ENCODE measurements at places on chromosomes 6 and 20.

GRCh38 chr20:38607351-38607750 is 5.7 kb downstream of the ARHGAP40 start:
- no peak for DNase-seq

DNA sequence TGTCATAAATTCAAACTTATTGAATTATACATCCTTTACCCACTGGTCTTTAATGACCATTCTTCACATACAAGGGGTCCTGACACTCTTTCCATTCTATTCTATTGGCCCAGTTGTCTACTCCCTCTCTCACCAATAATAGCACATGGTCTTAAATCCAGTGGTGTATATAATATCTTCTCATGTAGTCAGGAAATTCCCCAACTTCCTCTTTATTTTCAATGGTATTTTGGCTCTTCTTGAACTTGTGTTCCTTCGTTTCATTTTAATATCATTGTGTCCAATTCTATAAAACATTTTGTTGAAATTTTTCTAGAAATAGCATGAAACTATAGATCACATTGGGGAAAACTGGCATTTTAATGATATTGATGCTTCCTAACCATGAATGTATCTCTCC is 36.8 kb downstream of the PSMB9 start:
- no peak for DNase-seq

DNA sequence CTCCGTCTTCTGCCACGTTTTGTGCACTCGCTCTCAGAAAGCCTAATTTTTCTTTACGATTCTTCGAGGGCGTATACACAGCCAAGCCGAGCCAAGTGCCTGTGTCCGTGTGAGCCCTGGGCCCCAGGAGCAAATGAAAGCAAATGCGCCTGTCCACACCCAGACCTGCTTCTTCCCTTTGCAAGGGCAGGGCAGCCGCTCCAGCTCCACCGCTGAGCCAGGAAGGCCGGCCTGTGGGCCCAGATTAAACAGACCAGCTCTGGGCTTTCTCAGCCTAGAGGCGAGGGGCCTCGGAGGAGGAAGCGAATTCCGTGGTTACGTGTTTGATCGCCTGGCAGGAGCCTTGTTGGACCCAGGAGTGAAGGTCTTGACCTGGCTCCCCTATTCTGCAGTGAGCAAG is 184.6 kb downstream of the SMOC2 start:
- DNase-seq: no peak

GRCh38 chr6:9521152-9521530 is 893.7 kb downstream of the TFAP2A start:
- no peak for DNase-seq

- DNase-seq: no peak
These were observed 569.5 kb downstream of the UTRN start for GRCh38 chr6:144854654-144855053.

DNA sequence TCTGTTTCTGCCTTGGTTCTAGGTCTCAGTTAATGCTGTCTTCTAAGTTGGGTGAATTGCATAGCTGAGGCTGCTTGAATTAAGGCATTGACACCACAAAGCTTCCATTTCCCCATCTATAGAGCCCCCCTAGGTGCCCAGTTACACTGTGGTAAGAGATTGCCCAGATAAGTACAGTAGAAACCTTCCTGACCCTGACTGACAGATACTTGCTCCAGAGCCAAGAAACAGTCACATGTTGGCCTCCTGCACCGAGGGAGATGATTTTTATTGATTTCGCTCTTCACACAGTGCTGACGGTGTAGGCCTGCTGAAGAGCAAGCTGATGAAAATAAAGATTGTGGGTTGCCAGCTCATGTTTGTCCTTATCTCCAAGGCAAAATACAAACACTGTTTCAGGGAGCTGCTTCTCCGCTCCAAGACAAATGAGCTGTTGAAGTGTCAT is 67.9 kb downstream of the TRMT11 start:
- DNase-seq: no peak

DNA sequence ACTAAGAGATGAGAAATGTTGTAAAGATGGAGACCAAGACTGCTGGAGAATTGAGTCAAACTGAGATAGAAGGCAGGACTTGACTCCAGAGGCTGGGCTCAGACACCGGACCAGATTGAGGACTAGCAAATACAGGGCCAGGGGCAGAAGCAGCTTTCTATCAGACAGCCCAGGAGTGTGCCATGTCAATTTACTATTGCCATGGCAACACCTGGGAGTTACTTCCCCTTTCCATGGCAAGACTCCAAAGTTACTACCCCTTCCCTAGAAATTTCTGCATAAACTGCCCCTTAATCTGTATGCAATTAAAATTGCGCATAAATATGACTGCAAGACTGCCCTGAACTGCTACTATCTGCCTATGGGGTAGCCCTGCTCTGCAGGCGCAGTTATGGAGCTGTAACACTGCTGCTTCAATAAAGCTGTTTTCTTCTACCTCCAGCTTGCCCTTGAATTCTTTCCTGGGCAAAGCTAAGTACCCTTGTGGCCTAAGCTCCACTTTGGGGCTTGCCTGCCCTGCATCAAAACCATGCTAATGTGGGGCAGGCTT is 90.1 kb upstream of the EDN1 start:
- DNase-seq: no peak

DNA sequence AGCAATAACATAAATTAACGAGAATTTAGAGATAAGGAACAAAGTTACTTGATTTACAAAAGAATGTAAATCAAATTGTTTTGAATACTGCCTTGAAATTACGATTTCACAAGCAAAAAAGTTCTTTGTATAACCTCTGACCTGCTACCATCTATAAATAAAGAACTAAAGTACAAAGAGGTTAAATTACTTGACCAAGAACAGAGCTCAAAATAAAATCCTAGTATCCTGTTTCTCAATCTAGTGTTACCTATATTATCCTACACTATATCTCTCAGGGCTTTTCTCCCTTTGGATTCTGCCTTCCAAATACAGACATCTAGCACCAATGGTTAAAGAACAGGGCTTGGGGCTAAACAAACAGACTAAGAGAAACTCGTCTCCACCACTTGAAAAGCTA is 43.8 kb downstream of the PLN start:
- no peak for DNase-seq

GRCh38 chr20:53904261-53904660 is 166.1 kb downstream of the BCAS1 start:
- DNase-seq: no peak

- DNase-seq: no peak
These were observed 121.9 kb downstream of the INSM1 start for GRCh38 chr20:20489648-20490341.

- DNase-seq: no peak
These were observed 528.3 kb downstream of the CD83 start for GRCh38 chr6:14645841-14646240.

DNA sequence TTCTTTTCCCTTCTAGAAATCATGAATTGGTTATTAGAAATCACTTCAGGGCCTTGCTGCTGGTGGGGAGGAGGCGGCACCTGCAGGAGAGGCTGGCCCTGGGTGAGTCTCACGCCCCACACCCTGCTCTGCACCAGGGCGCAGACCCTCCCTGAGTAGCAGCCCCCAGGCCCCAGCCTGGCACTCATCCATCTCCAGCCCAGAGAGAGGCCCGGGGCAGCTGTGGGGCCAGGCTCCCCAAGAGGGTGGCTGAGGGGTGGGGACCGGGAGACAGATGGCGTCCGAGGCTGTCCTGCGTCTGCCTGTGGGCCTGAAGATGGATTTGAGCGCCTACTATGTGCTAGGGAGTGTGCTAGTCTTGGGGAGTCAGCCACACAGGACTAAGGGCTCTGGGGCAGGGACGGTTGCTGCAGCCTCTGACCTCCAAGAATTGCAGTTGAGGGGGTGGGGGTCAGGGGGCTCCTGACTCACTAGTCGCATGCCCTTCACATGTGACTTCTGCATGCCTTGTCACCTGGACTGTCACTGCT is 59.6 kb upstream of the GATA5 start:
- DNase-seq: no peak

DNA sequence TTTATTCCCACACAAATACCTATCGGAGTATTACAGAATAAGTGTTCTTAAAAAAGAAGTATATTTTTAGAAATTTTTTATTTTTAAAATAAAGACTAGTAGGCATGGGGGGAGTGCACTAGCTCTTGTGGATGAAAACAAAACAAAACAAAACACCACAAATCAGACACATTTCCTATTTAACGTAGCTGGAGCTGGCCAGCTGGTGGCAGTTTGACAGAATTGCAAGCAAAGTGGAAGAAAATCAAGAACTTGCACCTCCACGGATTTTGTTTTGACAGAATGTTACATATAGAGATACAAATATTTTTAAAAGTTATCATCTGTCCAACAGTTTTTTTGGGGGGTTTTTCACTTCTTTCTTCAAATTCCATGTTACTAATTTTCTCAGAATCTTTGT is 63.6 kb upstream of the SNRPB2 start:
- DNase-seq: no peak

DNA sequence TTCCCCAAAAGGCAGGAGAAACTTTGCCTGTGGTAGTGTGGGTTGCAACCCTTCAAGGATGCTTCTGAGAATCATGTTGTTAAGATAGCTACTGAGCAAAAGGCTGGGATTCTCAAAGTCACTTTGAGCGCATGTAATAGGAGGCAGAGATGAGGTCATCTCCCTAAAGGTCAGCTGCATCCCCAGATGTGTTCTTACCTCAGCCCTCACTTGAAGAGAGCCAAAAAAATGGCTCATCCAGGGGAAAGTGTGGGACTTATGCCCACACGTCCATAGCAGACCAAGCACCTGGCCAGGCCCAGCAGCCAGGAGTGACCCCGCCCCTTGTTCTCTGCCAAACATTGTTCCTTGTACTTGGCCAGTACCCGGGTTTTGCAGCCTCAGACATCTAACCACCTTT is 187.0 kb upstream of the BMP2 start:
- no peak for DNase-seq

DNA sequence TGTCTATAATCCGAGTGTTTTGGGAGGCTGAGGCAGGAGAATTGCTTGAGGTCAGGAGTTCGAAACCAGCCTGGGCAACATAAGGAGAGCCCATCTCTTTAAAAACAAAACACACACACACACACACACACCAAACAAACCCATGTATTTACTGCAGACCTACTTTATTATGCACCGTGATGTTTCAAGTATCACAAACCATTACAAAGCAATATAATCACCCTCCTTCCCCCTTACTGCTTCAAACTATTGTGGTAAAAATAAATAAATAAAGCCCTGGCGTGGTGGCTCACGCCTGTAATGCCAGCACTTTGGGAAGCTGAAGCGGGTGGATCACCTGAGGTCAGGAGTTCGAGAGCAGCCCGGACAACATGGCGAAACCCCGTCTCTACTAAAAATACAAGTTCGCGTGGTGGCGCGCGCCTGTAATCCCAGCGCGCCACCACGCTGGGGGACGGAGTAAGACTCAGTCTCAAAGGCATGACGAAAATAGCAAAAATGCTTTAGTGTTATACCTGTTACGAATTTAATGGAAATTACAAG is 1.5 kb downstream of the TBCC start:
- DNase-seq: no peak

- DNase-seq: no peak
These were observed 256.1 kb downstream of the ZNF217 start for GRCh38 chr20:53337390-53338101.

- DNase-seq: no peak
These were observed 73.0 kb upstream of the NHSL1 start for GRCh38 chr6:138572167-138572875.

DNA sequence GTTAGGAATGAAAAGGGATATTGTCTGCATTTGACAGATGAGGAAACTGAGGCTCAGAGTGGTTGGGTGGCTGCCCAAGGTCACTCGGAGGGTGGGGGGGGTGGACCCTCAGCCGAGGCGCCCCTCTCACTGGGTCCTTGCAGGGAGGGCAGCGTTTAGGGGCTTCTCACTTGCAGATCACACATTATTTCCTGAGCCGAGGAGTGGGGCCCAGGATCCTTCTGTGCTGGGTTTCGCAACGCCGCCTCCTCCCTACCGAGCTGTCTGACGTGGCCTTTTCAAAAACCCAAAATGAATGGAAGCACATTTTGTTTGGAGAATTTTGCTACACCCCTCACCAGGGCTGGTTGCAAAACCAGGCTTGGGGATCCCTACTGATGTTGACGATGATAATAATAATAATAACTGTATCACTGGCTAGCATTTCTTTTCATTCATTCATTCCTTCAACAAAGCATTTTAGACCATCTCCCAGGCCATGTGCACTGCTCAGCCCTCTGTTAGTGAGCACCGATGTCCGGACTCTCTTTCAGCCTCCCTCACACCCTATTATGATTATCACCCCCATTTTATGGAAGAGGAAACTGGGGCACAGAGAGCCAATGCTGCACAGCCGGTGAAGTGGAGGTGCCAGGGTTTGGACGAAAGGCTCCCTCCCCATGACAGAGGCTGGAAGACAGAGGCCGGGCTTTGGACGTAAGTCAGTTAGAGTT is 5.2 kb downstream of the DLGAP4 start:
- DNase-seq: no peak

DNA sequence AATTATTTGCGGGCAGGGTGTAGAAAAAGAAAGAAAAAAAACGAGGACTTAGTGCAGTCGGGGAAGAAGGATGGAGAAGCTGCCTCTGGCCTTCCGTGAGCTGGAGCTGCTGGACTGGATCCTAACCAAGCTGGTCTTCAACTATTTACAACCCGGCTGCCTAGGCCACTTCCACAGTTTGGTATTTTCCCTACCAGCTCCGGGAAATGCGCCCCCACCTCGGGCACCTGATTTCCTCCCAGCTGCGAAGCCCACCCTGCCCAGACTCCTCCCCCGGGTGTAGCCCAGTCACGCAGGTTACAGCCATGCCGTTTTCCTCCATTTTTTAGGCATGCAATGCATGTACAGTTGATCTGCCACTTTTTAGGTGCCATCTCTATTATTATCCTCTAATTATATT is 21.2 kb downstream of the THEMIS start:
- DNase-seq: peak; percentile 55

GRCh38 chr6:146901940-146902816 is 302.0 kb upstream of the STXBP5 start:
- no peak for DNase-seq

DNA sequence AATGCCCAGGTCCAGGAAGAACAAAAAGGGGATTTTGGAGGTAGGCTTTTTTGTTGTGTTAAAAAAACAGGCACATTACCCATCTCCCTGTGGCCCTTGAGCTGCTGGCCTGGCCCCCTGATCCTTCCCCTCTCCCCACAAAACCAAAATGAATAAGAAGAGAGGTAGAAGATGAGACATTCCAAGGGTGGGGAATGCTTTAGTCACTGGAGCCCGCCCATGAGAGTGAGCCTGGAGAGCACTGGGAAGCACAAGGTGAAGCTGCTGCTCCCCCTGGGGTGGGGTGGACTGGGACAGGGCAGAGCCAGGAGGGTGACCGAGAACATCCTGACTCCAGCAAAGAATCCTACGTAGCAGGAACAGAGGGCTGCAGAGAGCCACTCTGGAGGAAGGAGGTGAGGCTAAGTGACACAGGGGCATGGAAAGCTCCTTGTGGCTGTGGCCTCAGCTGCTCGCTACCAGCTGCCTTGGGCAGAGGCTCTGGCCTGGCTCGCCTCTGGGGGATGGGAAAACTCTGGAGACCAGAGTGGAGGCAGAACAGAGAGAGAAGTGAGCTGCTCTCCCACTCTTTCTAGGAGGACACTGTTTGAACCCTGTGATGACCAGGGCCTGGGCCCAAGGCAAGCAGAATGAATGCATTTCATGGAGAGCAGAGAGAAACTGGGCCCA is 48.3 kb downstream of the AKAP7 start:
- no peak for DNase-seq
